ENCODE measurements at places on chromosomes 5 and 9. TPM values are rescaled to one million over a fixed set of nuclear protein-coding genes. Genes with fewer than 3 reads are reported as not detected.

GRCh38 chr5:142512043-142513042 lies 173.5 kb downstream of the FGF1 start:
- DNase-seq = peak; percentile 21

GRCh38 chr5:57405984-57406383 lies 76.6 kb downstream of the ACTBL2 start:
- DNase-seq = no peak

GRCh38 chr9:20462410-20462809 lies 159.9 kb downstream of the MLLT3 start:
- no peak for DNase-seq

DNA sequence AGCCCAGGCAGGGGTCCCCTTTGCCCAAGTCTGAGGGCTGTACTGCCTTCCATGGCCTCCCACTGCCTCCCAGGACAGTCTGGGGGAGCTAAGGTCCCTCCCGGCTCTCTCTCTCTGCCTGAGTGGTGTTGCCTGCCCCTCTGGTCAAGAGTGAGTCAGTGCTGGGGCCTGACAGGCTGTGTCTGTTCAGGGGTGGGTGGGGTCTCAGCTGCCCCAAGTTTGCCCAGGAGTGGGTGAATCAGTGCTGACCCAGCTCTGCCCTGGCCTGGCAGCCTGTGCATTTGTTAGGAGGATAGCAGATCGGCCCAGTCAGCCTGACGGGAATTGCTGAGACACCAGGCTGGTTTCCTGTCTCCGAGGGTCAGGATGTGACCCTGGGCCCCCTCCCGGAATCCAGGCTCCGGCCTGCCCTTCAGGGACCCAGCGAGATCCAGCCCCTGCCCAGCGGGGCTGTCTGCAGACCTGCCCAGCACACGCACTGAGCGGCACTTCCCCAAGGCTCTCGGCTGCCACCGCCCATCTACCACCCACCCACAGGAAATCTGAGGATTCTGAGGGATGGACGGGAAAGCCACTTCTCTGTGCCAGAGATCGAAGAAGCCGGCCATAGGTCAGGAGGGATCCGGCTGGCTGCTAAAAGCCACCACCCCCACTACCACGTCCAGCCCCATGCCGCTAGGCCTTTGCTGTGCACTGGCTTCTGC lies 15.9 kb downstream of the ENG start:
- DNase-seq = peak; percentile 98

DNA sequence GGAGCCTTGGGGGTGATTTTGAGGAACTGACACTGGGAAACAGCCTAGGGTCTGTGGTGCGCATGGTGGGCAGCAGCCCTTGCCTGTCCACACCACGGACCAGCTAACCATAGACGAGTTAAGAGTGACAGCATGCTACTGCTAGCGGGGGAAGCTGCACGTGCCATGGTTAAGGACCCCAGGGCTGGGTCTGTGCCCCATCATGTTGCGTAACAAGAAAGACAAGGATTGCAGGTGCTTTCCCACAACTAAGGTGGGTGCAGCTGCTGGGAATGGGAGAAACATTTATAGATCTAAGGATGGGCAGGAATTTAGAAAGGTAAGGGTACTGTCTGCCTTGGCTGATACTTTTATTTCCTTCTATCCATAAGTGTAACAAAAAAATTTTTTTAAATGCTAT lies 17.9 kb upstream of the KCNMB1 start:
- DNase-seq = no peak

- DNase-seq = peak; percentile 45
Observed at GRCh38 chr5:78300464-78301045, 6.1 kb upstream of the AP3B1 start.

The HAVCR1 gene
- total RNA-seq = 1.0 TPM

DNA sequence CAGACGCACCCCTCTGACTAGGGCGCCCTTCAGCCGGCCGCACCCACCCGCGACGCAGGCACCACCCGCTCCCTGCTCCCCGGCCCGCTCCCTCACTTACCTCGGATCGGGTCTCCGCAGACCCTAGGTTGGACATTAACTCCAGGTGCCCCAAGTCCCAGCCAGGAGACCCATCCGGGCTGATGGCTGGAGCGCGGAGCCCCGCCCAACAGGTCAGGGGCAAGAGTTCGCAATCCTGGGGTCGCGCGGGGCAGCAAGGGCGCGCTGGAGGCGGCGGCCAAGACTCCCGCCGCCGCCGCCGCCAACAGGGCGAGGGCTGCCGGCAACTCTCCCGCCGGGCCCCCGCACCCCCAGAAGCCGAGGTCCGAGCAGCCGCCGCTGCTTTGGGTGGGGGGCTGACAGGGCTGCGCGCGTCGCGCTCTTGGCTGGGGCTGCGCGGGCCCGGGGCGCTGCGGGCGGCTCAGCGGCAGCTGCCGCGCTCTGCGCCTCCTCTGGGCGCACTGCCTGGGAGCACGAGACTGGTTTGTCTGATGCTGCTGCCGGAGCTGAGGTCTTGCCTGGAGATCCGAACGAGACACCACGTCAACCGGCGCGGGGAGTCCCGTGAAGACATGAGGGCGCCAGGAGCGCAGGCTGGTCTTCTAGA lies at the start of gene GDNF:
TSS of gene GDNF (minus strand) at position 635 of the 646 bp plus-strand sequence. CDS start 5,245 bp downstream, outside the sequence.
- peak; percentile 56 for DNase-seq

All from dermis blood vessel endothelial cell (primary cell).